GM04503 (cell line): ENCODE measurements at places on chromosomes 16 and 17.

DNA sequence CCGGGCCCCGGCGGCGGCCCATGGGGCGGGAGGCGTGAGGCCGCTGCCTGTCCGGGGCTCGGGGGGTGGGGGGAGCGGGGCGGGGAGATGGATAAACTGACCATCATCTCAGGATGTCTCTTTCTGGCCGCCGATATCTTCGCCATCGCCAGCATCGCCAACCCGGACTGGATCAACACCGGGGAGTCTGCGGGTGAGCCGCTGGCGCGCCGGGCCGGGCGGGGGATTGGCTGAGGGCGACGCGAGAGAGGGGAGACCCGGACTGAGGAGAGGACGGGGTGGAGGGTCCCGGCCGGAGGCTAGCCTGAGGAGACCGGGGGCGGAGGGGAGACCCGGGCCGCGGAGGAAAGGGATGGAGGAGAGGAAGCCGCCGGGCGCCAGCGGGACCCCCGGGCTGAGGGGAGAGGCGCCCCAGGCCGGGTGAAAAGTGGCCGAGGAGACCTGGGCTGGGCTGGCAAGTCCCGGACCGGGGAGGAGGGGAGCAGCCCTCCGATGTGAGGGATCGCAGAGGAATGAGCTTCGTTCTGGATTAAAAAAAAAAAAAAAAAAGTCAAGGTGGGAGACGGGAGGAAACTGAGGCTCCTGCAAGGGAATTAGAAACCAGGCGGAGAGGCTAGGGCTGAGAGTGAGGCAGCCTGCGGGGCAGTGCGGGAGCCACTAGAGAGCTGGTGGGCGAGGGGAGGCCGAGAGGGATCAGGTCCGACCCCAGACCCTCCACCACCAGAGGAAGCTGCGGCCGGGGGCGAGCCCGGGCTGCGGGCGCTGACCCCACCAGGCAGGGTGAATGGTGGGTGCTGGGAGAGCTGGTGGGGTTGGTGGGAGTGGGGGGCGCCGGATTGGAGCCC is 526 bp downstream of the MOSMO start:
- no peak for DNase-seq

GRCh38 chr17:49013311-49014213 is 16.4 kb downstream of the IGF2BP1 start:
- DNase-seq = no peak

DNA sequence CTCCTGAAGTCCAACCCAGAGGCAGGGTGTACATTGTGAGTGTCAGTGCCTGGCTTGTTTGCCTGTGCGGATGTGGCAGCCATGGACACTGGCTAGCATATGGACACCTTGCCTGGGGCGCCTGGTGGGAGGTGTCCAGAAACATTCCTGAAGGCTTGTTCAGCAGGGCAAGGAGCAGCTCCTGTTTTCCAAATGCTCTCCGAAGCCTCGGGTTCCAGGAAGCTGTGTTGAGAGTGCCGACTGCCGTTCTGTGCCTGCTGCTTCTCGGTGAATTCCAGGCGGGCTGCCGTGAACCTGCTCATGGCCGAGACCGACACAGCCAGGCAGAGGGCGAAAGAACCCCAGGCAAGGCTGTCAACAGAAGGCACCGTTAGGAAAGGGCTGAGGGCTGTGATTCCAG is 10.9 kb upstream of the DHRS7C start:
- no peak for DNase-seq

GRCh38 chr17:35046245-35046644 is 17.3 kb downstream of the RFFL start:
- DNase-seq = no peak

- DNase-seq = no peak
Measured at GRCh38 chr16:3131755-3132377, 3.0 kb upstream of the ZNF213 start.

GRCh38 chr16:62294213-62294972 is 258.2 kb upstream of the CDH8 start:
- DNase-seq = no peak

- no peak for DNase-seq
Measured at GRCh38 chr16:1918351-1919326, at the start of gene HS3ST6. TSS of gene HS3ST6 (minus strand) at chr16:1918415. CDS start at chr16:1918323, 92 bp downstream.

DNA sequence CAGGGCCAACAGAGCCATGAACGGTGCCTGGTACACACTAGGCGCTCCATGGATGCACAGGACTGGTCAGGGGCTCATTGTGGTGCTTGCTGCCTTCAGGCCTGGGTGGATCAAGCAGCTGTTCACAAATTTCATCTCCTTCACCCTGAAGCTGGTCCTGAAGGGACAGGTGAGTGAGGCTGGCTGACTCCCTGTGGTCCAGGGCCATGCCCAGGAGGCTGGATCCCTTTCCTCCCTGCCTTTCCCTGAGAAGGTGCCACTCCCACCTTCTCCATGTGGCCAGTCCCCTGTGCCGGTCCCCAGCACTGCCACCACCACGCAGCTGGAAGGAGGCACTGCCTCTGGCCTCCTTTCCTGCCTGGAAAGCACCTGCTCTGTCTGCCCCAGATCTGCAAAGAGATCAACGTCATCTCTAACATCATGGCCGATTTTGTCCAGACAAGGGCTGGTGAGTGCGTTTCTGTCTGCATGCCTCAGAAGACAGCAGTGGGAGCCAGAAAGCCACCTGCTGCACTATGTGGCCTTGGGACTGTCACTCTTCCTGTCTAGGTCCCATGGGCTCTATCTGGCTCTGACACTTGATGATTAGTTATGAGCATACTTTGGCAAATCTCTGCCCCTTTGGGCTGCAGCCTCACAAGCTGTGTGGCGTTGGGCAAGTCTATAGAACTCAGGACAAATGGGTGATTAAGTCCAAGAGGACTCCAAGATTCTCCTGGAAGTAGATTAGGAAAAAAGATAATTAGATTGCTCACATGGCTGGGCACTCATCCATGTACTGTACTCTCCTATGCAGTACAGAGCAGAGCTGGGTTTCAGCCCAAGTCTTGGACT is 9.4 kb downstream of the CETP start:
- no peak for DNase-seq

DNA sequence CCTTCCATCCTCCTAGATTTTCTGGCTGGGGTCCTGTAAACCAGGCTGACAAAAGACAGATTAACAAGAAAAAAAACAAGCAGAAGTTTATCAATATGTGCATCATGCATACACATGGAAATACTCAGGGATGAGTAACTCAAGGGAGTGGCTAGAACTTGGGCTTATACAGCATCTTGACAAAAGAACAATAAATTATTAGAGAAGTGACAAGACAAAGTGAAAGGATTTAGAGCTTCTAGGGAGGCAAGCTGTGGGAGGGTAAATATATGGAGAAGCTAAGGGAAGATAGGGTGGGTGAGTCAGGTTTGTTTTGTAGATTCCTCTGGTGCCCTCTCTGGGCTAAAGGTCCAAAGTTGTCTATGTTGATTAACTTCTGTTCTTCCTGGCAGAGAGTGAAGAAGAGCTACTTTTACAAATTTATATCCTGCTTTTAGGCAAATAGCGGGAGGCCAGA is 48.0 kb upstream of the NDRG4 start:
- peak; percentile 9 for DNase-seq

DNA sequence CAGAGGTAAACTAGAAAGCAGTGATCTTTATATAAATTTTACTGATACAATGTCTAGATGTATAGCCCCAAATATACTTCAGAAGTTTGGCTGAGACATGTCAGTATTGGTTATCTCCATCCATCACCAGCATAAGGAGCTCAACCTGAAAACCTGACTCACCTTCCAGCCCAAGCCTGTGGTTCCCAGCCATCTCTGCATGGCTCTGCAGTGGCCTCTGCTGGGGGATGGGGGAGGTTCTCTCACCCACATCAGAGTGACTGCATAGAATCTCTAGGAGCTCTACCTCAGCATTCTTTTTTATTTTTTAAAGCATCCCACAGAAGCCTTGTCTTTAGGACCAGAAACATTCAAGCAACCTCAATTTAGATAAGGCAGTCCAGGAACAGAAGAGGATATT is 27.3 kb downstream of the USP7 start:
- no peak for DNase-seq

DNA sequence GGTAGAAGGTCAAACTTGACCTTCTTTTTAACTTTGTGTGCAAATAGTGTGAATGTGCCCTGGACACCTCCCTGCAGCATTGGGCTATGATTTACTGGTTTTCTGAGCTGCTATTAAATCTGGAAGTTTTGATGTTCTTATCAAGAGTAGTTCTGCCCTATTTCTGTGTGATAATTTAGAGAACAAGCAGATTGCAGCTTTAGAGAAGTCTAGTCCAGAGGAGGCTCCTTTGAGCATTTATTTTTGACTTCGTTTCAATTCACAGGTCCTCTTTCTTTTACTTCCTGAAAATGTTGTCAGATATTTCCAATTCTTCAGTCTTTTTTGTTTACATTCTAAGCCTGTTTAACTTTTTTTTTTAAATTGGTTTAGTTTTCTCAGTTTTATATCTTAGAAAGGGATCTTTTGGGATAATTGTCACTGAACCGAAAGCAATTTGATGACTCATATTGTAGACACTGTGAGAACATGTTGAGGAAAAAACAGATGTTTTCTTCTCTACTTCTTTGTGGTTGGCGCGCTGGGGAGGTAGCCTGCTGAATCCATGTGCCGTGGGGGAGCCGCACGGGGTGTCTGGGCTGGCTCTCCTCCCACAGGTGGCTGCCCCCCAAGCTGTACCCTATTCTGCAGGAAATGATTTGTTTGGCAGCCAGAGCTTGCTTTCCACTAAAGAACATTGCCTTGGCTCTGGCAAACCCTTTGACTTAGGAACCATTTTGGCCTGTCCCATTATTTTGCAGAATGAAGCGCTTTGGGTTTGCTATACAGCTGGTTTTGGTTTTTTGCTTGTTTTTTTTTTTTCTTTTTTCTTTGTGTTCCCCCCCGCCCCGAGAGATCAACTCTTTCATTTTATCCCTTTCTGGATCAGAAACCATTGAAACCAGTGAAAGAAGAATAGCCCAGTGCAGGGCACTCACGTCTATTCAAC is 53.4 kb downstream of the MFSD11 start:
- peak; percentile 55 for DNase-seq

DNA sequence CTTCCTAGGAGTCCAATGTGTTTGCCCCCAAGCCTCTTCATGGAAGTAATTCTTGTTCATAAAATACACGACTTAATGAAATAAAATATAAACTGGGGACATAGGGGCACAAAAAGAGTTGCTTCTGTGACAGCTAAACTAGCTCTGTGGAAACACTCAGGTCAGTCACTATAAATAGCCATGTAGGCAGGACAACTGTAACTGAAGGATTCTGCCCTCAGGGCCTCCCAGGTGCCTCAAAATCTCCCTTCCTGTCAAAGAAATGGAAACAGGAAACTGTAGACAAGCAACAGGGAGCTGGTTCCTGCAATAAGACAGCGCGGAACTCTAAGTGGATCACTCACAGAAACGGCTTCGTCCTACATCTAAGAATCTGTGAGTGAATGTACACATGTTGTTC is 178.1 kb upstream of the ZFHX3 start:
- DNase-seq = no peak

DNA sequence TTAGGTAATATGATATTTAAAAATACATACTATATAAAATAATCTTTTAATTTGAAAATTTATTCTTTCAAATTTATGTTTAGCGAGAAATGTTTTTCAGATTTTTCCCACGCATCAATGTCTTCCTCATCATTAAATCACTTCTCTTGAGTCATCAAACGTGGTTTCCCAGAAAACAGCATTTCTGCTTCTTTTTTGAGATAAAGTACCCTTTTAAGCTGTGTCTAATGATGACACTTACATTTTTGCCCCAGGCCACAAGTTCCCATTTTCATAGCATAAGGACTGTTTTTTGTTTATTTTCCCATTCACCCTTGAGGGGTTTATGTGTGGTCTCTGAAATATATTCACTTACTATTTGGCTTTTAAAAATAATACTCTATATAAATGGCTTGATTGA is 139.0 kb upstream of the HS3ST3A1 start:
- DNase-seq = no peak

DNA sequence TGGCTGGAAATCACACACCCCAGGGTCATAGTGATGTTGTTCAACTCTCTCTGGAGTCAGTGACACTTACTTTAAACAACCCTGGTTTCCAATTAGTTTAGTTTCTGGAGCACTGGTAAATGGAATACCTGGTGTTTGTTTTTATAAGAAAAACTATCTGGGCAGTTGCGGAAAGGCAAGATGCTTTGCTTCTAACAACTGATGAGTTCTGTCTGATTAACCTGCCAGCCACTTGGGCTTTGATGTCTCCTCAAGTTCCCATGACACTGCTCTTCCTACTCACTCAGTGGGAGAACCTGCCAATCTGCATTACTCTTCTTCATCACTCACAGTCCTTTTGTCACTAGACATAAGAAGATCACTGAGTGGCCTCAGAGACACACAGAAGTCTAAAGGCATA is 78.7 kb upstream of the MTMR4 start:
- no peak for DNase-seq

DNA sequence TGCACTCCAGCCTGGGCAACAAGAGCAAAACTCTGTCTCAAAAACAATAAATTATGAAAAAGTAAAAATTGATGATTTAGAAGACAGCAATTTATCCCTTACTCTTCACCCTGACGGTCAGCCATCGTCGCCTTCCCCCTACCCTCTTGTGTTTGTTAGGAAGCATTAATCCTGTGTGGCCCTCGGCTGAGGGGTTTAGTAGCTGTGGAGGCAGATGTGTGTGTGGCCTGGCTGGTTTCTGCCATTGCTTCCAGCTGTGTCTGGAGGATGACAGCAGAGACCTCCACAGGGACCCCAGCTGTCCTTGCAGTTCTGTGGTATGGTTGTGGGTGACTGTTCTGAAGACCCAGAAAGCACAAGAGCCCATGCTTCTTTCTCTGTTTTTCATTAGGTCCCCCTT is 25.9 kb downstream of the DBNDD1 start:
- no peak for DNase-seq

GRCh38 chr16:88731699-88732098 is 25.4 kb downstream of the CTU2 start:
- no peak for DNase-seq
